Neural progenitor cell (in vitro differentiated cells): ENCODE measurements at places on chromosomes 1 and 21. TPM values are rescaled to one million over a fixed set of nuclear protein-coding genes. Genes with fewer than 3 reads are reported as not detected.

Gene RCC1
- total RNA-seq: 34.8 and 62.3 TPM in 2 replicates

Gene VSIG8
- total RNA-seq: not detected in 2 replicates

Gene S100PBP
- 72.9 and 107 TPM in 2 replicates for total RNA-seq

Gene ALPL
- total RNA-seq: 51.3 and 114 TPM in 2 replicates

Gene DYRK3
- 21.9 and 22.7 TPM in 2 replicates for total RNA-seq

Gene HORMAD1
- not detected in 2 replicates for total RNA-seq

Gene C1orf105
- total RNA-seq: 0.34 TPM in 1 of 2 replicates, not detected in the other

Gene WNT2B
- 1.6 and 2.9 TPM in 2 replicates for total RNA-seq

Gene TRAPPC3
- total RNA-seq: 44.9 and 69.4 TPM in 2 replicates
